WTC11 (cell line): ENCODE measurements at places on chromosomes 7 and 10. TPM values are rescaled to one million over a fixed set of nuclear protein-coding genes. Genes with fewer than 3 reads are reported as not detected.

Gene MBL2
- not detected in 3 replicates for total RNA-seq

Gene REEP3
- total RNA-seq: 18.5 to 23.2 TPM (median 21.2 TPM) in 3 replicates

Gene CPED1
- total RNA-seq: 0.30 to 0.98 TPM (median 0.44 TPM) in 3 replicates

Gene CISD1
- total RNA-seq: 46.6 to 53.8 TPM (median 48.3 TPM) in 3 replicates

GRCh38 chr7:112199672-112200071, 6.5 kb downstream of the DOCK4 start:
- H3K4me1 ChIP-seq: peaks cover 39% of the 10 kb centered on the region
- no peak overlapping the region for H3K4me3 ChIP-seq
- H3K27ac ChIP-seq: no peak overlapping the region
- H3K36me3 ChIP-seq: no peaks in the 10 kb centered on the region

GRCh38 chr10:122551450-122551849, 9.1 kb upstream of the DMBT1 start:
- no peaks in the 10 kb centered on the region for H3K36me3 ChIP-seq
- DNase-seq: no peak
- no peaks in the 10 kb centered on the region for H3K4me1 ChIP-seq
- H3K4me3 ChIP-seq: no peak overlapping the region
- H3K27me3 ChIP-seq: no peaks in the 10 kb centered on the region; the same call in 1 of the 2 replicates

GRCh38 chr10:130160775-130161174, 24.6 kb downstream of the GLRX3 start:
- H3K4me3 ChIP-seq: no peak overlapping the region
- H3K36me3 ChIP-seq: peaks cover 32% of the 10 kb centered on the region
- no peaks in the 10 kb centered on the region for H3K27me3 ChIP-seq
- DNase-seq: no peak
- H3K27ac ChIP-seq: no peak overlapping the region

- H3K27ac ChIP-seq: no peak overlapping the region
- no peaks in the 10 kb centered on the region for H3K27me3 ChIP-seq
- no peak for DNase-seq
- H3K4me3 ChIP-seq: no peak overlapping the region
These were observed 73.6 kb downstream of the PODXL start for GRCh38 chr7:131482800-131483199.

GRCh38 chr7:150909200-150909995, 57.1 kb downstream of the AOC1 start:
- H3K27me3 ChIP-seq: peaks cover 15% of the 10 kb centered on the region
- H3K27ac ChIP-seq: no peak overlapping the region
- H3K4me3 ChIP-seq: no peak overlapping the region
- H3K36me3 ChIP-seq: no peaks in the 10 kb centered on the region
- no peak for DNase-seq

- no peak for DNase-seq
- H3K4me3 ChIP-seq: no peak overlapping the region
- no peak overlapping the region for H3K27ac ChIP-seq
- no peaks in the 10 kb centered on the region for H3K36me3 ChIP-seq
These were observed 241.6 kb downstream of the NSUN6 start for GRCh38 chr10:18409599-18410397.

GRCh38 chr10:88236121-88236743, 346.9 kb downstream of the RNLS start:
- no peaks in the 10 kb centered on the region for H3K36me3 ChIP-seq
- no peak overlapping the region for H3K27ac ChIP-seq
- H3K4me3 ChIP-seq: no peak overlapping the region
- DNase-seq: no peak
- H3K27me3 ChIP-seq: no peaks in the 10 kb centered on the region
- H3K4me1 ChIP-seq: peaks cover 4% of the 10 kb centered on the region

GRCh38 chr10:8437896-8438295, 383.4 kb downstream of the GATA3 start:
- H3K27me3 ChIP-seq: peaks cover 13% of the 10 kb centered on the region
- H3K4me1 ChIP-seq: no peaks in the 10 kb centered on the region
- DNase-seq: no peak
- no peak overlapping the region for H3K4me3 ChIP-seq
- no peak overlapping the region for H3K27ac ChIP-seq

DNA sequence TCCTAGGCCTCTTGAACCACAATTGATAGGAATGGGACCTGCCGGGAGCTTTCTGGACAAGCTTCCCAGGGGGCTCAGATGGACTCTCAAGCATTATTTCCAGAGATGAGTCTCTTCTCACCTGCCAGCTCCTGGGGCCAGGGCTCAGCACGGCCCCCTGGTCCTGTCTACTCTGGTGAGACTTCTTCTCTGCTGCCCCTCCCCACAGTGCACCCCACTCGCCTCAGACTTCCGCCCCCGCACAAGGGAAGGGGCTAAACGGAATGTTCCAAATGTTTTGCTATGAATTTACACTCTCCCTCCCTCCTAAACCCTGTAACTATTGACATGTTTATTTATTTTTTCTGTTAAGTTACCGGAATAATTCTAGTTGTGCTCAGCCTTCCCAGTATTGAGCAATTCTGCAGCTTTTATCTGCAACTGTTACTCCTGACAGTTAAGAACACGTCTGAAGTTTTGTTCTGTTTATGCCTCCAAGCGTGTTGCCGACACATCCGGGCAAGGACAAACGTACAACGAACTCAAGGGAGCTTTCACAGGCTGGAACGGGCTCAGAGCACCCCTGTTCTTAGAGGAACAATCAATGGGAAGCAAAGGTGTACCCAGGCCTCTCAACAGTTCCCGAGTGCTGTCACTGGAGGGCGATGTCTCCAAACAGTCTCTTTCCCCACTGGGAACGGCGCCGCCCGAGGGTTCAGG, 55.2 kb downstream of the FHIP2A start:
- peaks cover 43% of the 10 kb centered on the region for H3K4me1 ChIP-seq
- no peaks in the 10 kb centered on the region; the same call in 1 of the 2 replicates for H3K27me3 ChIP-seq
- H3K27ac ChIP-seq: peak overlapping the region; percentile 41; the same call in 1 of the 2 replicates
- peak; percentile 86 for DNase-seq
- H3K4me3 ChIP-seq: no peak overlapping the region; the same call in 1 of the 2 replicates
